Tibial nerve (tissue), 4 donors: ENCODE measurements at places on chromosomes 2 and 18. TPM values are rescaled to one million over a fixed set of nuclear protein-coding genes. Genes with fewer than 3 reads are reported as not detected.

Gene C2orf72
- 0.42 TPM for total RNA-seq

Gene CDH19
- total RNA-seq, result 187 TPM

Gene ZSWIM2
- not detected for total RNA-seq

DNA sequence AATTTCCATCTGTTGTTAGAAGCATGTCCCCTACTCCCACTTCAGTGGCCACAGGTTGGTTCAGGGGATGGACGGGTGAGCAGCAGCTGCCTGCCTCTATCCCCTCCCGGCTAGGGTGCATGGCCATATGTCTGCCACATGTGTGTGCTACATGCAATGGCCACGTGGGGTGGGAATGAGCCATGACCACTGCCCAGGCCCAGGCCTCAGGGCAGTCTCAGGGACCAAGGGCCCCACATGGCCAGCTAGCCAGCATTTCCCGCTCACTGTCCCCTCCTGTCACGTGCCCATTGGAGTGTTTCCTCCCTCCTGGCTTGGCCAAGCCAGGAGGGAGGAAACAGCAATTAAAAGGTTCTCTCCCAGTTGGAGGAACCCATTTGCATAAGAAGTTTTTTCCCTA is 117.1 kb downstream of the KCNS3 start:
- no peak overlapping the region for H3K4me3 ChIP-seq
- no peaks in the 10 kb centered on the region for H3K4me1 ChIP-seq
- H3K27me3 ChIP-seq, result no peaks in the 10 kb centered on the region
- H3K36me3 ChIP-seq, result no peaks in the 10 kb centered on the region

GRCh38 chr2:29560566-29560965 is 360.8 kb downstream of the ALK start:
- no peak for DNase-seq
- H3K4me3 ChIP-seq, result no peak overlapping the region
- H3K36me3 ChIP-seq, result no peaks in the 10 kb centered on the region

DNA sequence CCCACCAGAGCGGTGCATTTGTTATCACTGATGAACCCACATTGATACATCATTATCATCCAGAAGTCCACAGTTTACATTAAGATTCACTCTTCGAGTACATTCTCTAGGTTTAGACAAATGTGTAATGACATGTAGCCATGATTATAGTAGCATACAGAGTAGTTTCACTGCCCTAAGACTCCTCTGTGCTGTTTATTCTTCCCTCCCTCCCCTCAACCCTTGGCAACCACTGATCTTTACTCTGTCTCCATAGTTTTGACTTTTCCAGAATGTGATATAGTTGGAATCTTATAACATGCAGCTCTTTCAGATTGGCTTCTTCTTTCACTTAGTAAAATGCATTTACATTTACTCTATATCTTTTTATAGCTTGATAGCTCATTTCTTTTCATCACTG is 31.2 kb upstream of the GREB1L start:
- H3K36me3 ChIP-seq, result no peaks in the 10 kb centered on the region
- H3K4me1 ChIP-seq, result no peaks in the 10 kb centered on the region
- H3K27me3 ChIP-seq, result no peaks in the 10 kb centered on the region
- no peak overlapping the region for H3K4me3 ChIP-seq
- no peak overlapping the region for H3K27ac ChIP-seq

GRCh38 chr2:20145497-20146193 is 79.3 kb downstream of the SDC1 start:
- DNase-seq, result no peak
- no peak overlapping the region for H3K27ac ChIP-seq
- H3K4me3 ChIP-seq, result no peak overlapping the region
- peaks cover 14% of the 10 kb centered on the region for H3K4me1 ChIP-seq
- no peaks in the 10 kb centered on the region for H3K27me3 ChIP-seq
